ENCODE measurements at places on chromosomes 1 and 21.

- peak; percentile 38 for DNase-seq
Measured at GRCh38 chr1:209685821-209686220, 10.6 kb downstream of the G0S2 start.

GRCh38 chr21:29808153-29808552 is 131.6 kb downstream of the GRIK1 start:
- DNase-seq = no peak

DNA sequence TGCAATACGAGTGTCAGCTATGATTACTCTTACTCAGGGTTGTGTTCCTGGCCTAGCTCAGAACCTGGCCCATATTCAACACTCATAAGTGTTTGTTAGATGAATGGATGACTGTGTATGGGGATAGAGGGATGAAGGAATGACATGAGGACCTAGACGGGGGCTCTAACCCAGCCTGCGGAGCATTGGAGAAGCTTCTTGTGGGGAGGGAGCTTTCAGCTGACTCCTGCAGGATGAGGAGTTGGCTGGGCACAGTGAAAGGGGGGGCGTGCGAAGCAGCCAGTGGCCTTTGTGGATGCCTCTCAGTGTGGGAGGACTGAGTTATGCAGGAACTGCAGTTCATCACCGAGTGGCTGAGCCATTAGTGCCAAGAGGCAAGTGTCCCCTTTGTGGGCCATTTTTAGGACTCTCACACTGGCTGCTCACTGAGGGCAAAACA is 1.2 kb upstream of the EXTL1 start:
- DNase-seq = no peak

DNA sequence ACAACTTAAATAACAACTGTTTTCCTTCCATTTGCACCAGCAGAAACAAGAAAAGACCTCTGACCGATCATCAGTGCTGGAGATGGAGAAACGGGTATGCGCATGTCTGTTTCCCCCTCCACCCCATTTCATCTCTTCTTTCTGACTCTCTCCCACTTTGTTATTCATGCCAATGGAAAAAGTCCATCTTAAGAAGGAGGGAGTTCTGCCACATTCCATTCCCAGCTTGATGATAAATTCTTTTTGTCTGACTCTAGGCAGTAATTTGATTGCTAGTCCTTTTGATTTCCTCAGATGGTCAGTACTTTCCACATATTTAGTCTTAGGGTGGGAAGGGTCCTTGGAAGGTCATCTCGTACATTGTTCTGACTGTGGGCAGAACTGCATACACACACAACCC is 142.5 kb downstream of the SYT2 start:
- DNase-seq = no peak

GRCh38 chr1:31812158-31812829 is 3.5 kb downstream of the SPOCD1 start:
- DNase-seq = no peak

DNA sequence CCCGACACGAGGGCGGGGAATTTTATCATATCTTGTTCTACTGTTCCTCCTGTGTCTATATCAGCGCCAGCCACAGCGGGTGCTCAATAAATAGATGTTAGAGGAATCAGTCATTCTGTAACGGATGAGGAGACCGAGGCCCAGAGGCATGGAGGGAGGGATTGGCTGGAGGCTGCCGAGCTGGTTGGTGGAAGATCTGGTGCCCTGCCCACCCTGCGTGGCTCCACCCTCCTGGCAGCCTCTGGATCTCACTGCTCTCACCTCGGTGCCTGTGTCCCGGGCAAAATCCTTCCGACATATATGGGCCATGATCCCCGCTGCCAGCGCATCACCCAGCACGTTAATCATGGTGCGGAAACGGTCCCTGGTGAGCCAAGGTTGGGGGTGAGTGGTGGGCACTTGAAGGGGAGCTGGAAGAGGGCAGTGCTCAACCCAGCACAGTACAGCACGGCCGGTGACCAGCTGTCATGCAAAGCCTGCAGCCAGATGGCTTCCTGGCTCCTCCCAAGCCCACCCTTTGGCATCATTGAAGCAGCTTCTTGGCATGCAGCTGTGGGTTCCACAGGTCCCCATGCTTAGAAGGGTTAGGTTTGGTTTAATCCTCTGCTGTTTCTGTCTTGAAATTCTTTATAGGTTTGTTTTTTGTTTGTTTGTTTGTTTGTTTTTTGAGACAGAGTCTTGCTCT is 26.7 kb downstream of the PODN start:
- DNase-seq = no peak

DNA sequence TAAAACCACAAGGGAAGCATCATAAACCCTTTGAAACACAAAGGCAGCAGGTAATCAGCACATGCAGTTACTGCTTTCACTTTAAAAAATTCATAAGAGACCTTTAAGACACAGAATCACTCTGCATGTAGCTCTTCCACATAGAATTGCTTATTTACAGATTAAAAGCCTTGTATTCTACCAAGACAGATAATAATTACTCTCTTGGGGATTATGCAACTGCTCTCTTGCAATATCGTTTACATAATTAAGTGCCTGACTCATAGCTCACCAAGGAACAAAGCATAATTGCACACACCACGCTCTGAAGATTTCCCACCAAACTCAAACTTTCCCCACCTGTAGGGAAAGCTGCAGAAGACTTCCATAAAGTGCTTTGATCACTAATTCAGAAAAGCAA is 87.9 kb downstream of the VAV3 start:
- DNase-seq = no peak

DNA sequence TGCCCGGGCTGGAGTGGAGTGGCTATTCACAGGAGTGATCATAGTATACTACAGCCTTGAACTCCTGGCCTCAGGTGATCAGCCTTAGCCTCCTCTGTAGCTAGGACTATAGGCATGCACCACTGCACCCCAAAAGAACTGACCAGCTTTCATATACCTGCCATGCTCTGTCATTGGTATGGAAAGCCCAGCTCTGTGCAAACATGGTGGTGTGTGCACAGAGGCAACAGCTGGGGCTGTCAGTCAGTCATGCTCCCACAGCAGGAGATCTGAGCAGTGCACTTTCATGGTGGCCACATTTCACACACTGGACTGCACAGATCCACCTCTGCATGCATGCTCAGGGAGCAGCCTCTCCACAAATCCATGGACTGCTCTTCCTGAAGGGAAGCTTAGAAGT is 8.8 kb upstream of the JAK1 start:
- no peak for DNase-seq

DNA sequence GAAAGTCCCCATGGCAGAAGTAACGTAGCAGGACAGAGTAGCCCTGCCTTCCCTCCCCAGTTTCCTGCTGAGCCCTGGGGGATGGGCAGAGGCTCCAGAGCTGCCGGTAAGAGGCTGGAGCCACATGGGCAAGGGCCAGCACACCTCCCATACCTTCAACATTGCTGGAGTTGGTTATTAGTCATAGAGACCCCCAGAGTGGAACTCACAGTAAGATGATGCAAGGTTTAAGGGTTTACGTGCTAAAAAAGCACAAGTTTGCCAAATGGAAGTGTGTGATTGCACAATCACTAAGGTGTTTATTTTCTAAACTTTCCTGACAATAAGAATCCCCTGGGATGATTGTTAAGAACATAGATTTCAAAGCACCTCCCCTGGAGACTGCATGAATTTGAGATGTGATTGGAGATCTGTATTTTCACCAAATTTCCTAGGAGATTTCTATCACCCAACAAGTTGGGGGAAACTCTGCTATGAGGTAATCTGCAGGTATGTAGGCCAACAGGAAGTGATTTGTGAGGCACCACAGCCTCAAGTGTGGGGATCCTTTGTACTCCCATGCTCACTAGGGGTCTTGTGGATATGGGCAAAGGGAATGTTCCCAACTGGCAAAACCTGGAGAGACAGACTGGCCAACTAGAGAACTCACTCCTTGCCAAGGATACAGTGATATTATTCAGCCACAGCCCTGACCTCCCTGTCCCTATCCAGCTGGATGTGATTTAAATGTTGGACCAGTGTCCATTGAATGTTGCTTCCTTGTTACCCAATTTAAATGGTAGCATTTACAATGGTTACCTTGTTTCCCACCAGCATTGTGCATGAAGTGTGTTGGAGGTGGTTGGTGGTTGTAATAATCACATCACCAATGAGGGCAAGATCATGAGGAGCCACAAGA is 37.1 kb upstream of the CSF1 start:
- DNase-seq = no peak

- peak; percentile 2 for DNase-seq
Measured at GRCh38 chr1:228392111-228392936, 14.3 kb downstream of the TRIM11 start.

DNA sequence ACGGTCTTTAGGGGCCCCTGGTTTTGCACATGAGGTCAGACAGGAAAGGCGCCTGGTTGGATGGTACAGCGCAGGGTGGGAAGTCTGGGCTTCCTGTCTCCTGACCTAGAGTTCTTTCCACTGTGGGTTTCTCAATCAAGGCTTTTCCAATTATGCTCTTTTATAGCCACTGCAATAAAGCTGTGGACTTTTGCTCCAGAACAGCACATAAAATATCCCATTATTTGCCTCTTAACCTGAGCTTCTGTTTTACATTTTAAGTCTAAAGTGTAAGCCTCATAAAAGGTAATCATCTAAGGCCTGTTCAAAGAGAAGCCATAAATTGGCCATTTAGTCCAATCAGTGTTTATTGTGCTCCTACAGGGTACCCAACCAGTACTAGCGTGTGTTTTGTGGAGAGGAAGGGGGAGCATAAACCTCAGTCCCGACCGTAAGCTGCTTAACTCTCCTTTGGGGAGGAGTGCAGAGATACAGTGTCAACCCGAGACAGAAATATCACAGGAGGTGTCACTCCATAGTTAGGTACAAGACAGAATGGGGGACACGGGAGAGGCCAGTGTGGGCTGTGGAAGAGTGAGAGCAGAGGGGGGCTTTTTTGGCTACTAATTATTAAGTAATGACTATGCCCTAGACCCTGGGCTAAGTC is 270.0 kb downstream of the TRABD2B start:
- no peak for DNase-seq

Measured in CD4-positive, alpha-beta T cell treated with Interleukin-17A for 4 hours (primary cell).